CD8-positive, alpha-beta memory T cell (primary cell): ENCODE measurements at places on chromosomes 2 and 18. TPM values are rescaled to one million over a fixed set of nuclear protein-coding genes. Genes with fewer than 3 reads are reported as not detected.

Gene DDX18
- 46.2 TPM for polyA plus RNA-seq

Gene ANKRD44
- polyA plus RNA-seq: 90.1 TPM

Gene LHCGR
- not detected for polyA plus RNA-seq

Gene TSHZ1
- 9.0 TPM for polyA plus RNA-seq

Gene MATN3
- polyA plus RNA-seq: not detected

Gene RIT2
- not detected for polyA plus RNA-seq

Gene LRRC30
- not detected for polyA plus RNA-seq
